ENCODE measurements at places on chromosomes 4 and X.
A peak's percentile ranks its signal among the peaks of the same experiment; 100 is the strongest.

DNA sequence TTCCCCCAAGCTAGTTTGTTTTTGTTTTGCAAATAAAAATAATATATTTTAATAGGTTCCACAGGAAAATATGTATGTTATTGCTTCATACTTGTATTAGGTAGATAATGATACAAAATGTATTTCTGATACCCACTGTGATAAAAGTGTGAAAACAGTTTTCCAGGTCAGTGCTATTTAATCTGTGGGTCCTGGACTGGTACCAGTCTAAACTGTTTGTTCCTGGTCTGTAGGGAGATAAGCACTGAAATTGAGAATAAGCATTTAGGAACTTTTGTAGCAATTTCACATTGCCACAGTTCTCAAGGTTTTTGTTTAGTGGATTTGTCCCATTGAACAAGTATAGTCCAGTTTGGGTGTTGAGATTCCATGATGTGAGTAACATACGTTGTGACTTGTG is 110.5 kb downstream of the PDLIM5 start:
- H3K27me3 ChIP-seq = no peaks in the 10 kb centered on the region
- no peak for DNase-seq
- H3K4me1 ChIP-seq = peaks cover 15% of the 10 kb centered on the region
- H3K36me3 ChIP-seq = no peaks in the 10 kb centered on the region
- H3K27ac ChIP-seq = no peak overlapping the region

DNA sequence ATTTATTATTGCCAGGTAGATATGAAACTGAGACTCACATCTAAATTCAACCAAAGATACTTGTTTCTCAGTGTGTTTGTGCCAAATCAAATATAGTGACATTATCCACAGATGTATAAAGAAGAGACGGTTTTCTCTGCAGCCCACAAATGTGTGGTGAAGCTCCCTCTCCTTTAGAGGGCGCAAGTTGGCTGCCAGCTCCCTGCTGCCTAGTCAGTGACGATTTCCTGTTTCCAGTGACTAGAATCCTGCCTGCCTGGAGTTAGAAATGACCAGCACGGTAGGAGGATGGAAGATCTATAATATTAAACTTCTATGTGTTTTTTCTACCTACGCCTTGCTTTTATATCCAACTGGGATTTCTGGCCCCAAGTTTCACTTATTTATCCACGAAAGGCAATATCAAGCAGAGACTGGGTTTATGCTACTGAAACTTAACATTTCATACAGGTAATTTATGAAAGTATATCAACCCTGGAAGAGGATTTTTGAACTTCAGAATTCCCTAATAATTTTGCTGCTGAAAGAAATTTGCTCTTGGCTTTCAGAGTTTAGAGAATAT is 1793.7 kb upstream of the TENM3 start:
- H3K4me3 ChIP-seq = peak overlapping the region; percentile 51
- H3K27me3 ChIP-seq = no peaks in the 10 kb centered on the region
- H3K36me3 ChIP-seq = no peaks in the 10 kb centered on the region
- no peak overlapping the region for H3K27ac ChIP-seq
- H3K4me1 ChIP-seq = no peaks in the 10 kb centered on the region

DNA sequence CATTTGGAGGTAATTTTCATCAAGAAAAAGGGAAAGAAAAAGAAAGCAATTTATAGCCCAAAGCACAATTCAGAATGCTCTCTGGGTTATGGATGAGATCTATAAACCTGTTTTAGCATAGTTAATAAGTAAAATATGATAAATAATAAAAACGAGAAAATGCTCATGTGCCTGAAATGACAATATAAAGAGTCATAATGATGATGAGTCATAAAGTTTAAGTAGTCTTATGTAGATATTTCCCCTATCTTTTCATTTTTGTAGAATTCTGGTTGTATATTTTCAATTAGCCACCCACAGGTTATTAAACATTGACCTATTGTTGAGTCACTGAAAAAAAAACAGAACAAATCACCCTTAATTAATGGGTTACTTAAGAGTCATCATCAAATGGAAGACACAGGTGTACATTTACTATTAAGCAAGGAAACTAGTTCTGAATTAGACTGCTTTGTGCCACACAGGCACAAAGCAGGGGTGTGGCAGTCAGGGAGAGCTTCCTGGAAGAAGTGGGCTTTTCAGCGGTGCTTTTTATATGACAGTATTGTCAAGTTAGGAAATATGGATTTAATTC is 29.3 kb downstream of the BEND4 start:
- H3K4me1 ChIP-seq = no peaks in the 10 kb centered on the region
- DNase-seq = no peak
- H3K27me3 ChIP-seq = peaks cover 19% of the 10 kb centered on the region
- H3K36me3 ChIP-seq = no peaks in the 10 kb centered on the region
- no peak overlapping the region for H3K4me3 ChIP-seq
- H3K27ac ChIP-seq = no peak overlapping the region

DNA sequence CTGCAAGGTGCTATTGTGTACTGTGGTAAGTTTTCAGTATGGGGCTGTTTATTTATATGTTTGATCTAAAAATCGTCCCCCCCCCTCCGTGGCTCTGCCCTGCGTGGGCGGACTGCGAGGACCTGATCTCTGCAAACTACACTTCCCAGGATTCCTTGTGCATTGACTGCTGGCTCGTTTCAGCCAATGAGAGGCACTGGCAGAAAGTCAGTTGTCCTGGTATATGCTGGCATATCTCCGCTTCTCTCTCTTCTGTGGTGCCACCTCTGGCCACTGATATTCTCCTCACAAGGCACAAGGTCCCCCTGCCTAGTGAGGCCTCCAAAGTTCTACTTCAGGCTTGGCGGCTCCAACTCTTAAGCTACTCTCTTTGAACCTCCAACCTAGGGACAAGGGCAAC is 168.8 kb upstream of the ZFP42 start:
- H3K4me1 ChIP-seq = no peaks in the 10 kb centered on the region
- no peak for DNase-seq
- H3K27me3 ChIP-seq = no peaks in the 10 kb centered on the region
- H3K4me3 ChIP-seq = no peak overlapping the region
- H3K36me3 ChIP-seq = no peaks in the 10 kb centered on the region
- no peak overlapping the region for H3K27ac ChIP-seq

GRCh38 chrX:111756486-111756885 is 75.5 kb downstream of the ALG13 start:
- no peaks in the 10 kb centered on the region for H3K4me1 ChIP-seq
- H3K27ac ChIP-seq = no peak overlapping the region
- no peak for DNase-seq
- peaks cover 42% of the 10 kb centered on the region for H3K36me3 ChIP-seq

DNA sequence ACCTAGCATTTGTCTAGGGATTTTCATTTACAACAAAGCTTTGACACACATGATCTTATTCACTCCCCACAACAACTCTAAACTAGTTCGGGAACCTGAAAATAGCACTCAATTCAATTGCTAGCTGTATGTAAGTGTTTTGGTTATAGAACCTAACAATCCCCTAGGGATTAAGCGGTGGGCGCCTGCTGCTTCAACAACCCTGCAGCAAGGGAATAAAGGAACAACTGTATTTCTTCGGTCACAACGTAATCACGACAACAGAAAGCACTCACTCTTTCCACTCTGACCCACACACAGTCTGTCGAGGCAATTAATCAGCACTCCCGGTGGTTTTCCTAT is 674 bp upstream of the DIAPH2 start:
- peak overlapping the region; percentile 75 for H3K27ac ChIP-seq
- no peaks in the 10 kb centered on the region for H3K36me3 ChIP-seq
- H3K4me3 ChIP-seq = peak overlapping the region; percentile 78
- peak; percentile 38 for DNase-seq
- H3K27me3 ChIP-seq = no peaks in the 10 kb centered on the region

DNA sequence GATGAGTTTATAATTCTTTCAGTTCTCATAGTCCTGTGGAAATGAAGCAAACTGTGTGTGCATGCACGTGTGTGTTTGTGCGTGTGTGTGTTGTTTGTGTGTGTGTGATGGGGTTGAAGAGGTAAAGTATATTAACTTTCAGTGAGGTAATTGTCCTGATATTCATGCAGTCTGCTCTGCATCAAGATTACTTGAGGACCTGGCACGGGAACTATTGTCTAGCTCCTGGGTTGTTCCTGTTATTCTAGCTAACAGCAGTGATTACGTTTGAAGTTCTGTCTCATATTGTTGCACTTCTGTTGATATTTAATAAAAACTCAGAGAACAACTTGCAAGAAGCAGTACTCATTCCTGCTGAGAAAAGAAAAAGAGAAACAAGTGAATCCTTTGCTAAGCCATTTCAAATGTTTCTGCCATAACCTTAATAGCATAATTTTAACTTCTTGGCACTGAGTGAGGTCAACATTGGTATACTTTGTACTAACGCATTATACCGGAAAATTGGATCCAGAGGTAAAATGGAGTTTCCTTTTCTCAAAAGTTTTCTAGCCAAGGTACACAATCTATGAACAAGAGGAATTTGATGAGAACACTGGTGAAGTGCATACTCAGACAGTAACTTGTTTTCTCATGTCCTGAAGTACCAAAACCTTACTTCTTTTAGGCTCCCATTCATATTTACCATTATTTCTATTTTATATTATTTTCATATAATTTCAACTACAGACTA is 113.2 kb downstream of the SPCS3 start:
- DNase-seq = no peak
- no peaks in the 10 kb centered on the region for H3K27me3 ChIP-seq
- no peak overlapping the region for H3K4me3 ChIP-seq
- H3K4me1 ChIP-seq = peaks cover 16% of the 10 kb centered on the region

DNA sequence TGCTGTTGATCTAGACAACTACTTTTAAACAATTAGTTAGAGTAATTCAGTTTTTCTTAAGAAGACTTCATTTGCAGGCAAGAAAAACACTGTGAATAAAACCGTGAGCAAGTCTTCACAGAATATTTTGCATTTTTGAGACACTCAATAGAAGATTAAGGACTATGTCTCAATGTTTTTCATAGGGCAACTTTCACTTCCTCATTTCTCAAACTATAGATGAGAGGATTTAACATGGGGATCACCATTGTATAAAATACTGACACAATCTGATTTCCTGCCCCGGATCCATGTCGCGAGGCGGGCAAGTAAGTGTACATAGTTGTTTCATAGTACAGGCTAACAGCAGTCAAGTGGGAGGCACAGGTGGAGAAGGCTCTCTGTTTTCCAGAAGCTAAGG is 108.8 kb upstream of the IGSF1 start:
- H3K4me3 ChIP-seq = no peak overlapping the region
- no peaks in the 10 kb centered on the region for H3K27me3 ChIP-seq
- H3K4me1 ChIP-seq = no peaks in the 10 kb centered on the region
- H3K36me3 ChIP-seq = no peaks in the 10 kb centered on the region
- no peak overlapping the region for H3K27ac ChIP-seq

DNA sequence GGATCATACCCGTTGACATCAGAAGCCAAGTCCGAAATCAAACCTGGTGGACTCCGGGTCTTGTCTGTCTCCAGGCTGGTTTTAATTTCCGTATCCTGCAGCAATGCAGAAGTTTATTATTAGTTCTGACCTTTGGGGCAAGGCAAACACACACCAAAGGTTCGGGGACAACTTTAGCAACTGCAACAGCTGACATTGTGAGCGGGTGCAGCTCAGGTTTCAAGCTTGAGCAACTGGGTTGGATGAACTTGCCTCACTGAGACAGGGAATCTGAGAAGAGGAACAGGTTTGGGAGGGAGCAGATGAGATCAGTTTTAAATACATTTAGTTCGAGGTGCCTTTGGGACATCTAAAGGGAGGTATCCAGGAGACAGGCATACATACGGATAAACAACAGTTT is 110.7 kb downstream of the GNL3L start:
- no peaks in the 10 kb centered on the region for H3K36me3 ChIP-seq
- peak; percentile 86 for DNase-seq
- H3K4me3 ChIP-seq = peak overlapping the region; percentile 66
- H3K4me1 ChIP-seq = peaks cover 8% of the 10 kb centered on the region

- no peaks in the 10 kb centered on the region for H3K27me3 ChIP-seq
- no peak for DNase-seq
- no peaks in the 10 kb centered on the region for H3K4me1 ChIP-seq
Observed at GRCh38 chr4:15117270-15117946, 115.1 kb downstream of the CPEB2 start.

- no peaks in the 10 kb centered on the region for H3K27me3 ChIP-seq
- no peaks in the 10 kb centered on the region for H3K4me1 ChIP-seq
- H3K27ac ChIP-seq = no peak overlapping the region
- no peak overlapping the region for H3K4me3 ChIP-seq
- no peaks in the 10 kb centered on the region for H3K36me3 ChIP-seq
Observed at GRCh38 chr4:83716874-83717273, 181.0 kb downstream of the GPAT3 start.

DNA sequence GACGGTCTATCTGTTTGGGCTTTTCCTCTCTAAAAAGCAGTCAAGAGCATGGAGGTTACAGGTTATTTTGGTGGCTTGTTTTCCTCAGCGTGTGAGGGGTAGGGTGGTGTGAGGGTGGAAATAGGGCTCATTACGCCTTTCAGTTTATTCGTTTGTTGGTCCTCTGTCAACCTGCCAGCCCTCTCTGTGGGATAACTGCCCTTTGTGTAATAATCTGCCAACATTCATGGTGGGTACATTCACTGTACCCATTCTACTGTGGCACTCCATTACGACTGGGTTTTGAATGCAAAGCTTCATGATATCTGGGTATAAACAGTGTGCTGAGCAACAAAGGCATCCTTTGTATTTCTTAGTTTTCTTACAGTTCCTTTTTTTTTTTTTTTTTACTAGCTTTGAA is 136.4 kb downstream of the ADGRL3 start:
- H3K4me3 ChIP-seq = no peak overlapping the region
- no peaks in the 10 kb centered on the region for H3K36me3 ChIP-seq
- H3K27me3 ChIP-seq = no peaks in the 10 kb centered on the region
- no peak overlapping the region for H3K27ac ChIP-seq
- DNase-seq = no peak
- no peaks in the 10 kb centered on the region for H3K4me1 ChIP-seq

DNA sequence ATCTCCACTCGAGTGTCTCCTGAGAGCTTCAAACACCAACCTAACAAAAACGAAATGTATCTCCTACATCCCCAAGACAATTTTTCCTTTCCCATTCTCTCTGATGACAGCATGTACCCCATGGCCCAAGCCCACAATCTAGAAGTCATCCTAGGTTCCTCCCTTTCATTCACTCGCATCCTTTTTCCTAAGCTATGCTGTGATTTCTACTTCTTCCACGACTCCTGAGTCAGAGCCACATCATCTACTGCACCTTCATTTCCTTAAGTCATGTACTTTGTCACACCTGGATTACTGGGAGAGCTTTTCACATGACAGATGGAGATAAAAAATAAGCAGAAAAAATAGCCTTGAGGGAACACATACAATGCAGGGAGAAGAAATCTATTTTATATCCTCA is 20.1 kb downstream of the C4orf36 start:
- H3K4me1 ChIP-seq = no peaks in the 10 kb centered on the region
- DNase-seq = no peak
- no peaks in the 10 kb centered on the region for H3K36me3 ChIP-seq
- no peak overlapping the region for H3K27ac ChIP-seq
- H3K4me3 ChIP-seq = no peak overlapping the region

DNA sequence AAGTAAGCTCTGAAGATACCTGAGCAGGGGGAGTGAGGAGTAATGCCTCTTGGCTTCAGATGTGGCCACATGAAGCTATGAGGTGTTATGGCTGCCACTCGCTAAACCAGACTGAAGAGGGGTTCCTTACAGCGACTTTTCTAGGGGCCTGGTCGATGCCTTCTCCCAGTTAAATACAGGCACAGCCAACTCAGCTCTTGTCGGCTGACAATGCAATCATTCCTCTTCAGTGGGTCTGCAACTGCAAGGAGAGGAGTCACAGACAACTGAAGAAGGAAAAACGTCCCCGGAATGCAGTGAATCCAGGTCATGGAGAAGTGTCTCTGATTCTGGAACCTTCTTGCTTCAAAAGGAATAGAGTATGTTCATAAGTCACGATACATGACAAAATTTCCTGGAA is 106.4 kb downstream of the RNF150 start:
- no peak overlapping the region for H3K27ac ChIP-seq
- H3K4me1 ChIP-seq = peaks cover 10% of the 10 kb centered on the region
- no peaks in the 10 kb centered on the region for H3K36me3 ChIP-seq
- DNase-seq = no peak
- no peak overlapping the region for H3K4me3 ChIP-seq
- H3K27me3 ChIP-seq = no peaks in the 10 kb centered on the region
